ENCODE measurements at places on chromosomes 1 and 21.

- DNase-seq: no peak
Observed at GRCh38 chr1:75964760-75965408, 32.7 kb upstream of the ASB17 start.

- no peak for DNase-seq
Observed at GRCh38 chr21:46033410-46034400, 52.1 kb downstream of the COL6A1 start.

GRCh38 chr1:87061742-87062156 lies 147.3 kb downstream of the HS2ST1 start:
- DNase-seq: no peak

- no peak for DNase-seq
Observed at GRCh38 chr1:220921971-220922635, 42.9 kb downstream of the HLX start.

DNA sequence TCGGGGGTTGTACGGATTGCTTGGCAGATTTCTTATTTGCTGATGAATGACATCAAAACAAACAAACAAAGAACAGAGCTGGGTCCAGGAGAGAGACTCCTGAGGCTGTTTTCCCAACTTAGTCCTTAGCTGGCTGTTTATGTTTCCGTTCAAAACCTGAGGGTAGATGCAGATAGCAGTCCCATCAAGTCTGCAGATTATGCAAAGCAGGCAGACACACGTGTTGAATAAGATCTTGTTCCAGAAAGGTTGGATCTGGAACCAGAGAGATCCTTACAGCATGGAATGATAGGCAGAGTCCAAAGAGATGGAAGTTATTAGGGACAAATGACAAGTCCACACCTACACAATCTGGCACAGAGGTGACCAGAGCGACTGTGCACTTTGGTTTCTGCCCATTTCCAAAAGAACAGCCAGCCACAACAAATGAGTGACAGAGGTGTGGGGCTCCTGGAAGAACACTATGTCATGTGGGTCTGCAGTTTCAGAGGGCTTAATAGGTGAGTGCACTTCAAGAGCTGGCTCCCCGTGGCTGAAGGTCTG lies 65.5 kb downstream of the MAN1C1 start:
- DNase-seq: no peak

DNA sequence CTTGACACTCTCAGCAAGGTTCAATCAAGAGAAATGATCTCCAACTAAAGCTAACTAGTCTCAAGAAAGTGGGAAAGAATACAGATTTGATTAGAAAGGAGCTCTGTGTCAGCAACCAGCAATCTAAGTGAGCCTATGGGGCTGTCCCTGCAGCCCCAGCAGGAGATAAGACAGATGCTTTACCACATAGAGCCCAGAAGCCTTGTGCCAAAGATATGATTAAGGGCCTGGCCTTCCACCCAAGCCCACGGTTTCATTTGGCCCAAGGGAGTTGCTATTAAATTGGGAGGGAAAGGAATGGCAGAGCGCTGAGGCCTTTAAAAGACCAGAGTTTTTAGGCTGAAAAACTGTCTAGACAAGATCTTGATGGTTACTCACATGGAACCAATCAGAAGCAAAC lies 74.8 kb downstream of the HLCS start:
- DNase-seq: no peak

GRCh38 chr1:185739967-185740366 lies 5.8 kb downstream of the HMCN1 start:
- no peak for DNase-seq

- DNase-seq: peak; percentile 74
Observed at GRCh38 chr1:3012456-3013291, 8.6 kb upstream of the ACTRT2 start.

DNA sequence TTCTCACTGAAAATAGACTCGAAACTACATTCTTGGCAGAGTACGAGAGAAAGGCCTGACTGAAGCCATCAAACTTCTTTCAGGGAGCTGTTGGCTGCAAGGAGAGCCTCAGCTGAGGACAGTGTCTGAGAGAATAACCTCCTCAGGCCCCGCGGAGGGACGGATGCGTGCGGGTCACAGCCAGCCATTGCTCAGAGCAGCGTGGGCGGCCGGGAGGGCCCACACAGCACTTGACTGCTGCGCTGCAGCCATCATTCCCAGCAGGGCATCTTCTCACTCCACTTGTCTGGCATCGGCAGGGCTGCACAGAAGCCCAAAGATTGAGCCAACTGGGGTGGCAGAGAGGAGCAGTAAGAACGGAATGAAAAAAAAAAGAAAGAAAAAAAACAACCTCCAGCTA lies 113.5 kb downstream of the XCL2 start:
- no peak for DNase-seq

DNA sequence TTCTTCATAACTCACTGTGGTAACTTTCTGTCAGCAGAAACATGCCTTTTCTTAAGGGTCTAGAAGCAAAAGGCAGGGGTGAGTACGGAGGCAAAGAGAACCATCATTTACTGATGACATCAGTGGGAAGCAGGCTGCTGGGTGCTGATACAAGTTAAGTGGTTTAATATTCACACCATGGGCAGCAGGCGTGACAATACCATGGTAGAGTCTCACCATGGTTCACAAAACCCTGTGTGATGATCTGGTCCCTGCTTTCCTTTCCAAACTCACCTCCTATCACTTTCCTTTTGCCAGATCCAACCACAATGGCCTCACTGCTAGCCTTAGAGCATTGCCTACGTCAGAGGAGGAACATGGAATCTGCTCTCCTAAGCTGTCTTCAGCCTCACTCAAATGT lies 8.7 kb downstream of the MAB21L3 start:
- DNase-seq: no peak

DNA sequence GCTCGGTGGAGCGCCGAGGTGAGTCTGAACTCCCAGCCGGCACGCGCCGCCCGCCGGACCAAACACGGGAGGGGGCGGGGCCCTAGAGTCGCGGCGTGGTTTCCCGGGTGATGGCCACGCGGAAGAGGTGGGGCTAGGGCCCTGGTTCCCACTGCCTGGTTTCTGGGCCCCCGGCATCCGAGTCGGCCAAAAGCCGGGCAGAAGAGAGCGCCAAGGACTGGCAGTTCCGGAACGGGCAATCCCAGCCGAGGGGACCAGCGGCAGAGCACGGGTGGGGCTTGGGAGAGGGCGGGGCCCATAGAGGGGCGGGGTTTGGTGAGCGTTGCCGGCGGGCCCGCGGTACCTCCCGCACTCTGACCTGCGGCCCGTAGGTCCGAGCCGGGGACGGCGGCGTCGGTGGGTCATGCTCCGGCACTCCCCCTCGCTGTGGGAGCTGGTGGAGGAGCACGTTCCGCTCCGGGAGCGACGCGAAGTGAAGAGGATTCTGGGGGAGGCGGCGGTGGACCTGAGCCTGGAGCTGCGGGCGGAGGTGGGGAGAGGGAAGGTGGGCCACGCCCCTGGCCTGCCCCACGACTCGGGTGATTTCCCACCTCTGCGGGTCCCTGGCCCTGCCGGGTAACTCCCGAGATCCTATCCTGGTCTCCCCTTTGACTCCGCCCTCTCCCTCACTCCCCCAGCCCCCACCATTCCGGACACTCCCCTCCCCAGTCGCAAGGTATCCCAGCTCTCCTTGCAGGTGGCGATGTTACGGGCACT lies at the start of gene CCDC24:
CCDC24 (plus strand) TSS at position 124 of the 756 bp plus-strand sequence; CDS start at position 404, 280 bp downstream.
- DNase-seq: peak; percentile 91

- DNase-seq: no peak
Observed at GRCh38 chr21:20943561-20943997, 54.6 kb upstream of the NCAM2 start.

- DNase-seq: peak; percentile 33
Observed at GRCh38 chr1:94031154-94031553, 89.8 kb downstream of the ABCA4 start.

DNA sequence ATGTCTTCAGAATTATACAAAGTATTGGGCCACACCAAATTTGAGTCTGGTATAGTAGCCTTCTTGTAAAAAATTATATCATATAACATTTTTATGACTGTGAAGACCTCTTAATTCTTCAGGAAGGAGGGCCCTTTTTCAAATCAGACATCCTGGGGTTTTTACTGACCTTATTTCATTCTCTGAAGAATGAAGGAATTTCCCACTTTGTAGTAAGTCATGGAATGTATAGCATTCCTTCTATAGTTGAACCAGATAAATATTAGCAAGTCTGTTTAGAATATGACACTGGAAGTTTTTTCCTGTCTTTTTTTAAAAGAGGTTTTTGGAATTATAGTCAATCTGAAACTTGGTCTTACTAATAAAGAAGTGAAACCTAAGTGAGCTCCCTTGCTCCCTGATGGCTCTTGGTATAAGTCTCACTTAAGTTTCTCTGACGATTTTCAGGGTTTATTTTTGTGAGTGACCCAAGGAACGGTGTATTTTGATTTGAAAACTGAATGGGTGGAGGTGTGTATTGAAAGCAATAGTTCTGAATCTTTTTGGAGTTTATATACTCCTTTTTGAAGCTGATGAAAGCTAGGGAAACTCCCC lies 23.7 kb downstream of the SNX27 start:
- no peak for DNase-seq

GRCh38 chr1:201212461-201213055 lies 21.9 kb downstream of the IGFN1 start:
- no peak for DNase-seq

- DNase-seq: peak; percentile 9
Observed at GRCh38 chr1:240000634-240001033, 91.0 kb upstream of the FMN2 start.

GRCh38 chr1:93694039-93694438 lies 12.4 kb upstream of the BCAR3 start:
- peak; percentile 47 for DNase-seq

GRCh38 chr1:91075233-91076135 lies 53.6 kb upstream of the ZNF644 start:
- no peak for DNase-seq

GRCh38 chr1:225818229-225818628 lies 8.3 kb downstream of the EPHX1 start:
- no peak for DNase-seq

- no peak for DNase-seq
Observed at GRCh38 chr1:153000294-153000693, 1.3 kb upstream of the SPRR3 start.

GRCh38 chr1:241423541-241424479 lies 66.8 kb upstream of the RGS7 start:
- peak; percentile 38 for DNase-seq

GRCh38 chr1:209190591-209191261 lies 392.8 kb upstream of the CAMK1G start:
- DNase-seq: peak; percentile 88

DNA sequence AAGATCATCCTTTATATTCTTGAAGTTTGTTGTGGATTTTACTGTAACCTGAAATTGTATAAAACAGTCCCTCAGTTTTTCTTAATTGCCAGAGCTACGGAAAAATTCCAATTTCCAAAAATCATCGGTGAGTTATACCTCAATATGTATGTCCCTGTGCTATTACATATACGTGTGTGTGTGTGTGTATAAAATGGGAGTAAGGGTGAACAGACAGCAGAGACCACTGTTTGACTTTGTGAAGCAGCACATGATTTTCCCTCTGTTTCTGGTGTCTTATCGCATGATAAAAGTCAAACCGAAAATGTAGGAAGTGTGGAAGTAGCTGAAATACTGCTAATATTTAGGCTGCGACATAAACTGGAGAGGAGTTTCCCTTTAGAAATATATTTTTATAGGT lies 1.2 kb downstream of the OR2T1 start:
- peak; percentile 3 for DNase-seq

GRCh38 chr1:117655220-117655577 lies 49.4 kb downstream of the TENT5C start:
- no peak for DNase-seq

DNA sequence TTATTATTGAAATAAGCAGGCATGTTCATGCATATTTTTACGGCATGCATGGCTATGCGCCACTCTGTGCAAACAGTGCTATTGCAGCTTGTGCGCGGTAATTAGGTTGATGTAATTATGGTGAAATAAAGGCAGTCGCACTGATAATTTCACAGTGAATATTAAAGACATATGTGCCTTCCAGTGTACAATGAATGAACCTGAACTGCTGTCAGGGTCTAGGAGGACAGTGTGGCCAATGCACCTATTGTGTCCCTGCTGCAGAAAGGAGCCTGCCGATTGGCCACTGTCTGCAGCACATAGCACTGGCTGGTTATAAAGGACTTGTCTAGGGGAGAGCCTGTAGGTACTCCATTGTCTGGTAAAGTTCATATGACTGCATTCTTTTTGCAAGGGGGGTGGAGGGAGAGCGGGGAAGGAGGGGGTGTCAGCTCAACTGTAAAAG lies 340.4 kb downstream of the USP25 start:
- peak; percentile 67 for DNase-seq

- no peak for DNase-seq
Observed at GRCh38 chr1:56409112-56409691, 170.2 kb downstream of the PLPP3 start.

GRCh38 chr1:239276051-239276450 lies 110.3 kb upstream of the CHRM3 start:
- DNase-seq: no peak

DNA sequence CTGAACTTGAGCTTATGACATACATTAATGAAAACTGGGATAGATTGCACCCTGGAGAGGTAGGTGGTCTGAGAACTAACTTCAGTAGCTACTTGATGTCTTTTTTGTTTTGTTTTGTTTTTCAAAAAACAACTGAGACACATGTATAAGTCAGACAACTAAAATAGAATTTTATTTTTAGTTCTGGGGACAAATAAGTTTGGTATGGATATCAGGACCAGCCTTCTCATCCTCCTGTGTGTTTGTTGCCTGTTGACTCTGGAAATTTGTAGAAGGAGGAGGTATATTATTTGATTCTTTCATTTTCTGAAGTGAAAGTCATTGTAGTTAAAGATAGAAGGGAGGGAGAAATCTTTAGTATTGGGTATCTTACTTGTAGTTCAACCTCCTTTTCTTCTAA lies 41.5 kb downstream of the MTF2 start:
- no peak for DNase-seq

- DNase-seq: peak; percentile 42
Observed at GRCh38 chr1:211344152-211344618, 17.6 kb downstream of the TRAF5 start.

DNA sequence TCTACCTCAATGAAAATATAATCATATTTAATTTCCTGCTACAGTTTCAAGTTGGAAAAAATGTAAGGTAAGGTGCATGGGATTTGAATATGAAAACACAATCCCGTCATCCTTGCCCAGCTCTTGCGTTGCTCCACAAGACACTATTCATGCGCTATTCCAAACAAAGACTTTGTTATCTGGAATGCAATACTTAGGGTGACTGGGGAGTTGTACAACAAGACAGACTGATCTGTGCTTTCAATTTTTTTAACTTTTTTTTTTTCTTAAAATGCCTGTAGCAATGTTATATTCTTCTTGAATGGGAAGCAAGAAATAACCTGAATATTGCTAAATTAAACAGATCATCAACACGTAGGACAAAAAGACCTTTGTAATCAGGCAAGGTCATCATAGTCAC lies 1077.2 kb downstream of the TTLL7 start:
- no peak for DNase-seq

- no peak for DNase-seq
Observed at GRCh38 chr1:174244017-174244416, 84.7 kb downstream of the RABGAP1L start.

GRCh38 chr1:171501305-171502024 lies 16.1 kb downstream of the PRRC2C start:
- DNase-seq: no peak

DNA sequence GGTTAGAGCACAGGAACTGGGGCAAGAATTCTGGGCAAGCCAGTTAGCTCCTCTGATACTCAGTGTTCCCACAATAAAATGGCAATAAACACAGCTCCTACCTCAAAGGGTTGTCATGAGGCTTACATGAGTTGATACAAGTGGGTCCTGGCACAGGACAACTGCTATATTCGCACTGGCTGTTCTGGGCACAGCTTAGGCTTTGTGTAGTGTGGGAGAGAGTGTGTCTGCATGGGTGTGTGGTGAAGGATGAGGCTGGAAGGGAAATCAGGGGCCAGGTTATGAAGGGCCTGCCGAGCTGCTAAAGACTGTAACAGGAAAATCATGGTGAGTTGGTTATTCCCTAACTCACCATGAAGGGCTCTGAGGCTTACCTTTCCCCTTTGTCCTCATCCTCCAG lies 18.7 kb downstream of the ETV3 start:
- no peak for DNase-seq

All from astrocyte of the hippocampus (primary cell).